Stromal cell of bone marrow (primary cell): ENCODE measurements at places on chromosomes 16 and 17.

GRCh38 chr17:77125432-77125901 lies 15.3 kb upstream of the SEC14L1 start:
- DNase-seq, result no peak

GRCh38 chr16:66856801-66857200 lies 12.6 kb downstream of the CA7 start:
- no peak for DNase-seq

- no peak for DNase-seq
Observed at GRCh38 chr16:12350945-12351344, 374.4 kb downstream of the SNX29 start.

- no peak for DNase-seq
Observed at GRCh38 chr17:4839221-4839620, 6.1 kb downstream of the MINK1 start.

GRCh38 chr16:17921357-17921978 lies 415.1 kb downstream of the NPIPA8 start:
- no peak for DNase-seq

DNA sequence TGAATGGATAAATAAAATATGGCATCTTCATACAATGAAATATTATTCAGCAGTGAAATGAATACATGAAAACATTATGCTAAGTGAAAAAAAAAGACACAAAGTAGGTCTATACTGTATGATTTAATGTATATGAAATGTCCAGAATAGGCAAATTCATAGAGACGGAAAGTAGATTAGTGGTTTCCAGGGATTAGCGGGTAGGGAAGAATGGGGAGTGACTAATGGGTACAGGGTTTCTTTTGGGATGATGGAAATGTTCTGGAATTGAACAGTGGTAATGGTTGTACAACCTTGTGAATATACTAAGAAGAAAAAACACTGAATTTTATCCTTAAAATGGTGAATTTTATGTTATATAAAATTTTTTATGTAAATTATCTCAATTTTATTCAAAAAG lies 8.5 kb upstream of the MYCBPAP start:
- DNase-seq, result no peak

GRCh38 chr17:77235370-77235941 lies 94.7 kb downstream of the SEC14L1 start:
- DNase-seq, result peak; percentile 79

DNA sequence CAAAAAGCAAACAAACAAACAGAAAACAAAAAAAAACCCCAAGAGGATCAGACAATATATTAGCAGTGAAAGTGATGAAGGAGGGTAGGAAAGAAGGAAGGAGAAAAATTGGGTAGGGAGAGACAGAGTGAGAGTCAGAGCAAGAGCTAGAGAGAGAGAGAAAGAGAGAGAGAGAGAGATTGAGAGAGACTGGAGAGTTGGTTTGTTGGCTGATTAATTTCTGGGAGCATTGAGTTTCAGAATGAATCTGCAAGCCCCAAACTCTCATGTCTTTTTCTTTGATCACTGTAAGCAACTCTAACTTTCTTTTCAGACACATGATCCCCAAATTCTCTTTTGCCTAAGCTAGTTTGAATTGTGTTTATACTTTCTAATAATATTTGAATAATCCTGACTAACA lies 388.1 kb downstream of the SHISA9 start:
- no peak for DNase-seq

GRCh38 chr16:621526-622105 lies 9.2 kb upstream of the WFIKKN1 start:
- no peak for DNase-seq

- DNase-seq, result no peak
Observed at GRCh38 chr17:48598736-48599135, 5.2 kb upstream of the HOXB5 start.

DNA sequence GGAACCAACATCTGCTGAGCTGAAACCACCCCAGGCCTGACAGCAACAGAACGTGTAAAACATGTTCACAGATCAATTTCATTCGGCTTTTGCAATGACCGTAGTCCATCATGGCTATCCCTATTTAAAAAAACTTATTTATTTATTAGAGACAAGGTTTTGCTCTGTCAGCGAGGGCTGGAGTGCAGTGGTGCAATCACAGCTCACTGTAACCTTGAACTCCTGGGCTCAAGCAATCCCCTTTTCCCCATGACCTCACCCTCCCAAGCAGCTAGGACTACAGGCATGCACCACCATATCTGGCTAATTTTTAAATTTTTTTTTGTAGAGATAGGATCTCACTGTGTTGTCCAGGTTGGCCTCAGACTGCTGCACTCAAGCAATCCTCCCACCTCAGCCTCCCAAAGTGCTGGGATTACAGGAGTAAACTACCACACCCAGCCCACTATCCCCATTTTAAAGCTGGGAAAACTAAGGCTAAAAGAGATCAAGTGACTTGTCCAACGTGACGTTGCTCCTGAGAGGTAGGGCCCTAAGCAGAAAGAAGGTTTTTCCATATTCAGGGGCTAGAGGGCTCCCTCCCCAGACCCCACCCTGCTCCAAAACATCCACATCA lies 77.7 kb downstream of the MYH11 start:
- DNase-seq, result no peak

DNA sequence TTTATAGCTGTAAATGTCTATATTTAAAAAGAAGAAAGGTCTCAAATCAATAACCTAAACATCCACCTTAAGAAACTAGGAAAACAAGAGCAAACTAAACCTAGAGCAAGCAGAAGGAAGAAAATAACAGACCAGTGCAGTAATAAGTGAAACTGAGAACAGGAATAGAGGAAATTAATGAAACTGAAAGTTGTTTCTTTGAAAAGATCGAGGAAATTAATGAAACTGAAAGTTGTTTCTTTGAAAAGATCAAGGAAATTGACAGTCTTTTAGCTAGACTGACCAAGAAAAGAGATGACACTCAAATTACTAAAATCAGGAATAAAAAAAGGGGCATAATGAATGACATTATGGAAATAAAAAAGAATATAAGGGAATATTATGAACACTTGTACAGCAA lies 46.4 kb downstream of the SLFN5 start:
- no peak for DNase-seq

GRCh38 chr17:30300818-30301217 lies 9.1 kb upstream of the BLMH start:
- DNase-seq, result no peak

DNA sequence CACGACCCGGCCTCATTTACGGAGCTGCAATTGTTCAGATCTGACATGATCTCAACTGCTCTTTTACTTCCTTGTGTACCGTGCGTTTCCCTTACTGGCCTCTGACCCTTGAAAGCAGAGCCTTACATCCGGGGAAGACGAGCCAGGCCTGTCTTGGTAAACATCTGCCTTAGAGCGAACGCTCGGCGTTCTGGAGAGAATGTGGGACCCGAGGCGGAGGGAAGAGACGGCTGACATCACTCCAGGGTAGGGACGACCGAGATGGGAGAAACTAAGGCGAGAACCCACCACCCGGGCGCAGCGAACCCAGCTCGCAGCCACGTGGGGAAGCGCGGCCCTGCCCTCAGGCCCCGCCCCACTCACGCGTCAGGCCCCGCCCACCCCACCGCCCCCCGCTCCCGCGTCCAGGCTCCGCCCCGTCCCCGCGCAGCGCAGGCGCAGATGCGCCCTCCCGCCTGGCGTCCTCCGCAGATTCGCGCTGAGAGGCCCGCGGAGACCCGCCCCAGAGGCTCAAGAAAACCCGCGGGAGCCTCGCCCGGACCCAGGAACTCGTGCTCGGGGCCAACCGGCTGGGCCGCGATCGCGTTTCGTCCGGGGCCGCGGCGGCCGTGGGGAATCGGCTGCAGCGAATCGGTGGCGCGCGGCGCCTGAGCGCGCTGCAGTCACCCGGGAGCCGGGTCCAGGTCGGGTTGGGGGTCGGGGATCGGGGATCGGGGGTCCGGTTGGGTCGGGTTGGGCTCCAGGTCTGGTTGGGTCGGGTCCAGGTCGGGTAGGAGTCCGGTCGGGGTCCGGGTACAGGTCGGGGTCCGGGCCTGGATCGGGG lies at the start of gene TELO2:
Gene TELO2, plus strand, starts transcription at position 438 of the 823 bp plus-strand sequence. CDS start 922 bp downstream, outside the sequence.
- DNase-seq, result peak; percentile 51
